ENCODE measurements at places on chromosomes 3 and 15.

DNA sequence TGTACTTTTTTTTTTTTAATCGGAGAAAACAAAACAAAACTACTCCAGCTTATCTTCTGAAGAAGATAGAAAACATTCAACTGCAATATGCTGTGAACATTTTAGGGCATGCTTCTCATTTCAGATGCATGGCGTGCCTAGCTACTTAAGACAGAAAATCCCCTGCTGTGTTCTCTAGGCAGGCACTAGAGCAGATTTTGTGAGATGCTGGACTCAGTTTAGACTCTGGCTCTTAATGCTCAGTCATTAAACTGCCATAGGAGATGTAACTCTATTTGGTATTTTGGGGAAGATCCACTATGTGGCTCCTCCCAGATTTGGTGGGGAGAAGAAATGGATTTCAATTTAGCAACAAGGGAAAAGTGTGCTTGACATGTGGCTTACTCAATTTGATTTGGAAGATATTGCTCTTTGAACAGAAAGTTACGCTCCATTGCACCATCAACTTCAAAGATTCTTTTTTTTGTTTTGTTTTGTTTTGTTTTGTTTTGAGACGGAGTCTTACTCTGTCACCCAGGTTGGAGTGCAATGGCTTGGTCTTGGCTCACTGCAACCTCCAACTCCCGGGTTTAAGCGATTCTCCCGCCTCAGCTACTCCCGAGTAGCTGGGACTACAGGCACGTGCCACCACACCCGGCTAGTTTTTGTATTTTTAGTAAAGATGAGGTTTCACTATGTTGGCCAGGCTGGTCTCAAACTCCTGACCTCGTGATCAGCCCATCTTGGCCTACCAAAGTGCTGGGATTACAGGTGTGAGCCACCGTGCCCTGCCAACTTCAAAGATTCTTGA lies 62.0 kb upstream of the LEKR1 start:
- DNase-seq = no peak

- DNase-seq = no peak
Observed at GRCh38 chr3:178646186-178646862, 110.1 kb downstream of the KCNMB2 start.

GRCh38 chr3:189249987-189250386 lies 78.2 kb downstream of the TPRG1 start:
- DNase-seq = no peak

DNA sequence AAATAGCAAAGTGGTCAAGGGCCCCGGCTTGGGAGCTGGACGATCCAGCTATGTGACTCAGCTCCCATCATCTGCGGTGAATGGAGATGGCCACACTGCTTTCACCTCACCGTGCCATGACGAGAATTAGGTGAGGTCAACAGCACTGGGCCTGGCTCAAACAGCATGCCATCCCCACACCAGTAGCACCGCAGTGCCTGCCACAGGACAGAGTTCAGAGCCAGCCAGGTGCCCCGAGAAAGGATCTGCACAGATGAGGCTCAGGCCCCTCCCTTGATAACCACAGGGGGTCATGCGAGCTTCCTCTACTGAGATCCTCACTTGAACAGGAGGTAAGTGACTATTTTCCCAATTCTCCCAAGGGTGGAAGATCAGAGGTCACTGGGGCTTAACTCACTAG lies 29.4 kb downstream of the ZXDC start:
- no peak for DNase-seq

DNA sequence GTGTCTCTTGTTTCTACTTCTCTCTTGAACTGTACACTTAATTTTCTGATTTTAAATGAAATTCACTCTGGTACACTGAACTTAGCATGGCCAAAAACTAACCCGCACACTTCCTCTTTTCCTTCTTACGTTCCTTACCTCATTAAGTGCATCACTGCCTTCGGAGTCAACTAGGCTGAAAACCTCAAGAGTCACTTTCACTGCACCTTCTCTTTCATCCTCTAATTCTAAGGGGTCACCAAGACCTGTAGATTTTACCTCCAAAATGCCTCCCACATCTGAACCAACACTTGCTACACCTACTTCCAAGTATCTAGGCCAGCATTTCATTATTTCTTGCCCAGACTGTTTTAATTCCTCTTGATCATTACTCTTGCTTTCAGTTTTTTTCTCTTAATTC lies 6.6 kb downstream of the CBLB start:
- DNase-seq = no peak

GRCh38 chr3:122100591-122101463 lies 45.7 kb downstream of the CD86 start:
- DNase-seq = no peak

- DNase-seq = no peak
Observed at GRCh38 chr15:74402873-74403587, 30.7 kb downstream of the SEMA7A start.

- DNase-seq = no peak
Observed at GRCh38 chr3:67431887-67432286, 222.5 kb downstream of the SUCLG2 start.
